Smooth muscle cell of the pulmonary artery (primary cell): ENCODE measurements at places on chromosomes 12 and 14. TPM values are rescaled to one million over a fixed set of nuclear protein-coding genes. Genes with fewer than 3 reads are reported as not detected.

Gene KLHL33
- 0.03 and 0.07 TPM in 2 replicates for total RNA-seq

Gene MYL2
- total RNA-seq: not detected in 2 replicates

Gene NR1H4
- total RNA-seq: 0.23 TPM in 1 of 2 replicates, not detected in the other

Gene ADAMTS20
- total RNA-seq: not detected in 2 replicates

Gene ACSM4
- not detected in 2 replicates for total RNA-seq

Gene RTN1
- 2.8 and 6.9 TPM in 2 replicates for total RNA-seq

Gene OR6C2
- not detected in 2 replicates for total RNA-seq

Gene KLRB1
- total RNA-seq: not detected in 2 replicates

Gene ARPC3
- total RNA-seq: 136 and 158 TPM in 2 replicates

Gene KCNJ8
- 9.1 and 16.6 TPM in 2 replicates for total RNA-seq

Gene SART3
- total RNA-seq: 43.5 and 44.5 TPM in 2 replicates

Gene SOCS2
- 18.1 and 46.5 TPM in 2 replicates for total RNA-seq

Gene PYGL
- 78.3 and 91.4 TPM in 2 replicates for total RNA-seq

Gene SERPINA12
- total RNA-seq: not detected in 2 replicates

Gene CLEC4D
- not detected in 2 replicates for total RNA-seq

Gene PIANP
- total RNA-seq: 1.1 and 1.3 TPM in 2 replicates

Gene HOXC11
- not detected in 2 replicates for total RNA-seq
